Right ventricle myocardium superior (tissue), 1 donor: ENCODE measurements at places on chromosomes 12 and 14. TPM values are rescaled to one million over a fixed set of nuclear protein-coding genes. Genes with fewer than 3 reads are reported as not detected.
A peak's percentile ranks its signal among the peaks of the same experiment; 100 is the strongest.

GRCh38 chr12:1474041-1474573 lies 120.3 kb downstream of the FBXL14 start:
- DNase-seq, result no peak

- no peak for DNase-seq
These were observed 5.9 kb downstream of the GSG1 start for GRCh38 chr12:13097491-13098011.

DNA sequence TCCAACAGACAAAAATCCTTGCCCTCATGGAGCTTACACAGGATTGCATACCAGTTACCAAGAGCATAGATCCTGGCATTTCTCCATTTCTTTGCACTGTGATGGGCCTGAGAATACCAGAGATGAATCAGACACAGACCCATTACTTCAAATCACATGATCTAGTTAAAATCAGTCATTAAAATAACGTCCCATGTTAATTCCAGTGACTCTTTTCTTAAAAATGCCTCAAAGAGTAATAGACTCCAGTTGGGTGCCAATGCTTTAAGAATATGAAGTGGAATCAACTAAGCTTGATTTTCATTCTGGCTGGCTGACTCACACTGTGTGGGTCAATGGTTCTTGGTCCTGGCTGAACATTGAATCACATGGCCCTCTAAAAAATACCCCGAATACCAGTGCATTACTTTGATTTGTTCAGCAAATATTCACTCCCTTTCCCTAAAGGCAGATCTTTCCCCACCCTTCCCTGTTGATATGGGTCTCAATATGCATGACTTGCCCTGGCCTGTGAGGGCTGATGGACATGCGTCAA lies 11.0 kb downstream of the ASB2 start:
- DNase-seq, result no peak

DNA sequence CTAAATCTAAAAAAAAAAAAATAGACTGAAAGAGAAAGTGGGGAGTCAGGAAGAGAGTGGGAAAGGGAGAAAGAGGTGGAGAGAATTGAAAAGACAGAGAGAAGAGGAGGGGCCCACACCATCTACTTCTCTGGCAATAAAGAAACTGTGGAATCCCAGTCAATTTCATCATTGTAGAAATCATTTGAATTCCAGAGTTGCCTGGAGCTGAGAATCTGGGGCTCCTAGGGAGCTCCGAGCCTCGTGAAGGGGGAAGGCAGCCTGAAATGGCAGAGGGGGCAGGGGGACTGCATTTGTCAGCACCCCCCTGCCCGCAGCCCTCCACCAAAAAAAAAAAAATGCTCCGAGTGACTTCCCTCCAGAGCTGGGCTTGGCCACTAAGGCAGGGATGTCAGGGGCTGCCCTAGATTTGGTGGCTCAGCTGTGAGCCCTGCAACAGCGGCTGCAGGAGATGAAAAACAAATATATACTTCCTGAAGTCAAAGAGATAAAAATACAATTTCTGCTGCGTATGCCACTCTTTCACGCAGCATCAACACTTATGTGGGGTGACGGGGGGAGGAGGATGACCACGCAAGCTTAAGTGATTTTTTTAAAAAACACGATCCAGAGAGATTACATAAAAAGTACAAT lies 80.5 kb downstream of the BCL11B start:
- no peak for DNase-seq

DNA sequence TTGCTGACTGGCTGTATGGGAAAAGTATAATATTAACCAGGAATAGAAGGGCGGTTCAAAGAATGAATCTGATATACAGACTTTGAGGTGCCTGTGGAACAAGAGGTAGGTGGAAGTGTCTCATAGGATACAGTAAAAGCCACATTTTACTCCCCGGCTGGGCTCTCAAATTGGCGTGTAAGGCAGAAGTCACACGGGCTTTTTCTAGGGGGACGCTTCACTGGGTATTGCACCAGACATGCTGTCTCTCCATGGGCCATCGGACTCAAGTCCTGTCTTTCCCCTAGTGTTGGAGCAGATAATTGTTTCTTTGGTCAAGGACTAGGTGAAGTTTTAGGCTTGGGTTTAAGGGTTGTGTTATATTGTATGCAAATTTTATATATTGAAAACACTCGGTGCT lies 9.1 kb downstream of the TMCC3 start:
- DNase-seq, result no peak

DNA sequence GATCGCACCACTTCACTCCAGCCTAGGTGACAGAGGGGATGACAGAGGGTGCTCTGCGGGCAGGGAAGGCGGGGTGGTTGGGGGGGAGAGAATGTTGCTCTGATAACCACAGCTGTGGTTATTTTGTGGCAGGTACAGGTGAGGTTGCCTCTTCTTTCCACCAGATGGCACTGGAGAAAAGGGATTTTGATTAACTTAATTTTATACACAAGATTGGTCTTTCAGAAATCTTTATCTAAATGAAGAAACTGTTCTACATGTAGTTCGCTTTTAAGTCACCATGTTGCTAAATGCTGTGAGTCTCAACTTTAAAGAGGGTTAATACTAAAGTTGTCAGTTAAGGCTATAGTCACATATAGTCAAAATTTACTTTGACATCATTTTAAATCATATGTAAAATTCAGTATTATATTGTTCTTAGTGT lies 25.7 kb downstream of the FGF23 start:
- no peak for DNase-seq

DNA sequence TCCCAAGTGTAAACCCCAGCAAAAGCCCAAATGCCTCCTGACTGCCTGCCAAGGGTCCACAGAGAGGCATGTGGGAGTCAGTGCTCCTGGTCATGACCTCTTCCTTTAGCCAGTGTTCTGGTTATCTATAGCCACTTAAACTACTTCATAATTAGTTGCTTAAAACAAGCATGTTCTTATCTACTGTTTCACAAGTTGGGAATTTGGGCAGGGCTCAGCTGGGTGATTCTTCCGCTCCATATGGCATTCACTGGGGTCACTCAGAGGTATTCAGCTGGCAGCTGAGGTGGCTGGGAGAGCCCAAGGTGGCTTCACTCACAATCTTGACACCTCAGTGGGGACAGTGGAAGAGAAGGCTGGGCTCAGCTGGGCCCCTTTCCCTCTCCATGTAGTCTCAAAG lies 184.0 kb upstream of the RGS6 start:
- DNase-seq, result no peak

DNA sequence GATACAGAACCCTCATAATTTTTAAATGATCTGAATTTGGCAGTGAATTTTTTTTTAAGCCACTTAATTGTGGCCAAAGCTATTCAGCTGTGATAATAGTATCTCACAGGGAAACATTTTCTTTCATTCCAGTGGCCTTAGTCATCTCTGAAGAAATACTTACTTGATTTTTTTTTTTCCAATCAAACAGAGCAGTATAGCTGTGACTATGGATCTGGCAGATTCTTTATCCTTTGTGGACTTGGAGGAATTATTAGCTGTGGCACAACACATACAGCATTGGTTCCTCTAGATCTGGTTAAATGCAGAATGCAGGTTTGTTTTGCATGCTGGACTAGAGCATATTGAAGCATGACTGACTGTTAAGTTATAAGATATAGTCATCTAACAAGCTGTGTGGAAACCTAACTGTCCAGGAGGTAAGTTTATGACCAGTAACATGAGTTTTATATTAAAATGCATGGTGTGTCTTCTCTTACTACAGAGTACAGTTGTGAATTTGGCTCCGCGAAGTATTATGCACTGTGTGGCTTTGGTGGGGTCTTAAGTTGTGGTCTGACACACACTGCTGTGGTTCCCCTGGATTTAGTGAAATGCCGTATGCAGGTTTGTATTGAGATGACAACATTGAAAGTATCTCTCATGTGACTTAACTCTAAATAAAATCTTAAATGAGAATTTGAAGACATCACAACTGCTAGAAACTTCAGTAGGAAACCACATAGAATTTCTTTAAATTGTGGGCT lies 1.9 kb downstream of the SLC25A3 start:
- DNase-seq, result no peak

GRCh38 chr12:59597385-59597781 lies 1.6 kb downstream of the SLC16A7 start:
- DNase-seq, result no peak

- no peak for DNase-seq
These were observed 258.4 kb downstream of the PPFIA2 start for GRCh38 chr12:81500788-81501187.

DNA sequence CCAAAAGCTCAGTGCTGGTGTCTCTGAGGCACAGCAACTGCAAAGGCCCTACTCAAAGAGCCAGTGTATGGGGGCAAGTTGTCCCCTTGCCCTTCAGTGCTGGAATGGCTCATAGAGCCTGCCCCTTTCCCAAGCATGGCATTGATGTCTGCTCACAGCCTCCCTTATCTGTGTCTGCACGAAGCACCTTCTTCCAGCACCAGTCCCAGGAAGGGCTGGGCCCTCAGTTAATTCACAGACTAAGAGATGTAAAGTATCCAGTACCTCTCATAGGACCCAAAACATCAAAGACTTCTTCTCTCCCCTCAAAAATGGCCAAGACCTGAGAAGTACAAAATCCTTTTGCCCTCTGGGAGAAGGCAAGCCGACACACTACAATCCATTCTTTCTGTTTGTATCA lies 1.6 kb upstream of the CMAS start:
- no peak for DNase-seq

DNA sequence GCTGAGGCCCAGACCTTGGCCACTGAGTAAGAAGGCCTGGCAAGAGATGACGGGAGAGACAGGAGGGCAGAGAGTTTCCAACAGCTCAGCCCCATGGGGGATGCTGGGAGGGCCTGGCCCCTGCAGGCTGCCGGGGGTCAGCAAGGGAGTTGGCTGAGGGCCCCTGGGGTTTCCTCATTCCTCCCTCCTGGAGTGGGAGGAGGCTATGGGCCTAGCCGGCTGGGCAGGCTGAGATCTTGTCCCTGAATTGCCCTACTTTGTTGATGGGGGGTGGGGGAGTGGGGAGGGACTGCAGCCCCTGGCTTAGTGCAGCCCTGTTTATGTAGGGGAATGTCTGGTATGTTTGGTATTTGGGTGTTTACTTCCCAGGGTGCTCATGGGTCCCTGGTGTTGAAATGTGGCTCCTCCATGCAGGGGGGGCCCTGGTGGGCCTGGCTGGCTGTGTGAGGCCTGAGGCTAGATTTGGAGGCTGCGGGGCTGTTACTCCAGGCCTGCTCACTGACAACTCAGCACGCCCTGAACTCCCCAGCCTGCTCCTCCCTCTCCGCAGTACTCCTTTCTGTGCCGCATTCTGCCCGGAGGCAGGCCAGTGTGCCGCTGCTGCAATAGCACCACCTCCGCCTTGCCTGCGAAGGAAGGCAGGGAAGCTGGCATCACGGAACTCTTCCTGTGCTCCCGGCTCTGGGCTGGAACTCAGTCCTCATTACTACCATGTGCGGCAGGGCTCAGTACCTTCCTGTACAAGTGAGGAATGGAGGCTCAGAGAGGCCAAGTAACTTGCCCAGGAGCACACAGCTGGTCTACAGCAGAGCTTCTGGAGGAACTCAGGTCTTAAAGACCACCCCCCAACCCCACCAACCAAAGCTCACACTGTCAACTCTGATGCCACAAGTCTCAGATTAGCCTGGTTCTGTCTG lies 25.3 kb downstream of the JDP2 start:
- DNase-seq, result peak; percentile 74

DNA sequence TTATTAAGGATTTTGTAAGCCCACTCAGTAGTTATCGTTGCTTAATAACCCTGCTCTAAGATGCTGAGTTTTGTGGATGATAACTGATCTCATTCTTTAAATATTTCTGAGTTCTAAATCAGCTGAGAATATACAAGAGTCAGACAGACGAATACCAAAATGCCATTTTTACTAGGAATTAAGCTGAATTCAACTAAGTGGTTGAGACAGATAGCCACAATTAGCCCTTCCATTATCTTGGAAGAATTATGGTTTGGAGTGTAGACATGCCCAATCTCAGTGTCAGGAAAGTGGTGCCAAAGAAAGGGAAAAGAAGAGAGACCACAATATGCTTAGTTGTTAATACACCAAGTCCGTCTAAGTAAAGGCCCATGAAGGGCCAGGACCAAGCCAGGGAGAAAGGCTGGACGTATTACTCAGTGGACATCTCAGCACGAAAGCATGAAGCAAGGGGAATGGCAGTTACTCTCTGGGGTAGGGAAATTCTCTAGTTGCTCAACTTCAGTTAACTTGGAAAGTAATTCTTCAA lies 58.6 kb downstream of the KCNA5 start:
- DNase-seq, result no peak

DNA sequence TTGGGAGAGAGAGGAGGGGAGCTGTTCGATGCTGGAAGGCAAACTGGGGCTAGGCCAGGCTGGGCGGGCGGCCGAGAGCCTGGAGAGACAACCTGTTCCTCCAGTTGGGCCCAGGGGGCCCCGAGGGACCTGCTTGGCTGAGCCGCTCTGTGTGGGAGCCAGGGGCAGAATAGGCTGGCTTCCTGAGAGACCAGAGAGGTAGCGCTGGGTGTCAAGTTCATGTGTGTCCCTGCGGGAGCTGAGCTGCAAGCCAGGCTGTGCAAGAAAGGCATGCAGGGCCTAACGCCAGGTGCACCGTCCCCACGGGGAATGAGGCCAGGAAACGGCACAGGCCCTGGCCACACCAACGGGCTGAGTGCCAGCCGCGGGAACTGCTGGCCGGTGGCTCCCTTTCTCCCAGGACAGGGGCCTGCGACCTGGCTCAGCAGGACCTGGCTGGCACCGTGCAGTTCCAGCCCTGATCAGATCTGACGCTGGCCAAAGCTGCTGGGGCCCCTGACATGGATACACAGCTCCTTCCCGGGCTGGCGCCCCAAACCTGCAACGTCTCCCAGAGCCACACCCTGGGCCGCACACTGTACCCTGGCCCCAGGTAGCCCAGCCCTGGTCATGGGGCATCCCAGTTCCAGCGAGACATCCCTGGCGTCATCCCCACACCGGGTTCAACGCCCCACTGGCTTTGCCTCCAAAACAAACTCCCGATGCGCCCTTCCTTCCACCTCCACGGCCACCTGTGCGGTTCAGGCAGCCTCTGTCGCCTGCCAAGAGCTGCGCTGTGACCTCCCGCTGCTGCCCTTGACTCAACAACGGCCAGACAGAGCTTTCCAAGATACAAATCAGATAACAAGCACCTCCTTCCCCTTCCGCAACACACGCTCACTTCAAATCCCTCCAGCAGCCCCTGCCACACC lies 65.0 kb downstream of the RFLNA start:
- peak; percentile 96 for DNase-seq

GRCh38 chr14:61811882-61812346 lies 49.7 kb downstream of the SNAPC1 start:
- DNase-seq, result no peak

RBM25 gene
- total RNA-seq, result 29.3 TPM

FOXN4 gene
- total RNA-seq, result not detected

FAM181A gene
- total RNA-seq, result not detected

SLC15A4 gene
- 14.2 TPM for total RNA-seq

NXPH4 gene
- 0.70 TPM for total RNA-seq

OR6C1 gene
- total RNA-seq, result not detected

STAC3 gene
- 1.2 TPM for total RNA-seq

DEGS2 gene
- not detected for total RNA-seq

LIN7A gene
- 9.8 TPM for total RNA-seq

RIPK3 gene
- 2.9 TPM for total RNA-seq
